ENCODE measurements at places on chromosomes 11 and 22. TPM values are rescaled to one million over a fixed set of nuclear protein-coding genes. Genes with fewer than 3 reads are reported as not detected.

The APOBEC3B gene
- 12.1 TPM for total RNA-seq

The MS4A4A gene
- total RNA-seq: not detected

The SLC5A1 gene
- not detected for total RNA-seq

The ZBTB44 gene
- total RNA-seq: 42.1 TPM

The PTPRCAP gene
- total RNA-seq: 447 TPM
